ENCODE measurements at places on chromosomes 11 and 22.

GRCh38 chr11:44695169-44695833 is 31.5 kb upstream of the TSPAN18 start:
- DNase-seq, result no peak

- DNase-seq, result no peak
Observed at GRCh38 chr11:113267493-113267892, 46.9 kb upstream of the TTC12 start.

- DNase-seq, result no peak
Observed at GRCh38 chr11:37951996-37952395, 1354.0 kb upstream of the RAG2 start.

- DNase-seq, result peak; percentile 39
Observed at GRCh38 chr11:46658259-46658658, 40.9 kb downstream of the ATG13 start.

- no peak for DNase-seq
Observed at GRCh38 chr11:126973051-126973450, 27.5 kb downstream of the KIRREL3 start.

DNA sequence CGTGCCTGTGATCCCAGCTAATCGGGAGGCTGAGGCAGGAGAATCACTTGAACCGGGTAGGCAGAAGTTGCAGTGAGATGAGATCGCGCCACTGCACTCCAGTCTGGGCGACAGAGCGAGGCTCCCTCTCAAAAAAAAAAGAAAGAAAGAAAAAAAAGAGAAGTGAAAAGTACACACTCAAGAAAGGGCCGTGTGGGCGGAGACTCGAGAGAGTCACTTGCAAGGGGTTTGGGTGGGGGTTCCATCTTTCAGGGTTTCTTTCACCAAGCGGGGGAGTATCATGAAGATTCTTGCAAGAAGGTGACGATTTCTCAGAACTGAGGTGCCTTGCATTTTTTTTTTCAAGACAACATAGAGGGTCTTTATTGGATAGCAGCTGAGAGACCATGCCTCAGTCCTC is 4.0 kb upstream of the IFITM5 start:
- DNase-seq, result no peak

- no peak for DNase-seq
Observed at GRCh38 chr22:46486996-46487717, 50.3 kb downstream of the CELSR1 start.

DNA sequence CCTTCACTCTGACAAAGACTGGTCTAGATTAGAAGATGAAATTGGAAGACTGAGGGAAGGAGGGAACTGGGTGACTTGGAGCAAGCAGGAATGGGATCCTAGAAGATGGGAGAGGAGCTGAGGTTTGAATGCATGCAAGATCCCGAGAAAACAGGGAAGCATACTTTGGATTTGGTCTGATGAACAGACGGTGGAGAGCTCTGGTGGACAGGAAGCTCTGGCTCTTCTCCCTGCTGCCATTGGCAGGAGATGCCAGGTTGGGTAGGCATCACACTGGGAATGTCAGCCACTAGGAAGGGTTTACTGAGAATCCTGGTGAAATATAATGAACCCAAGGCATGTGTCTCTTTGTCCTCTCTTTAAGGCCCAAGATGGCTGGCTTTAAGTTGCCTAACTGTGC is 16.5 kb downstream of the NAV2 start:
- no peak for DNase-seq

DNA sequence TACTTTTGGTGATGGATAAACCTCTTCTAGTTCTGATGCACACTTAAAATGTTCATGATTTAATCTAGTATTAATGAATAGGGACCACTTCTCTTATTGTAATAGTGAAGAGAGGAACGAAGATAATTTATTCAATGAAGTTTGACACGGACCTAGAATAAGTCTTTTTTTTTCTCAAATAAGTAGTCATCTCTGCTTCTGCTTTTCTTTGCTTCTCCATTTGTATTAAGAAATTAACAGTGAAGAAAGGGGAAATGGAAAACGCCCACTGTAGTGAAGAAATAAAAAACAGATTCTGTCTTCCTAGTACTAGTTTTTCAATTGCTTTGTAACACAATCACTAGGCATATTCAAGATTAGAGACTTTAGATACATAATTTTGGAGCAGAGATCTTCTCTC is 73.0 kb downstream of the CD44 start:
- no peak for DNase-seq

DNA sequence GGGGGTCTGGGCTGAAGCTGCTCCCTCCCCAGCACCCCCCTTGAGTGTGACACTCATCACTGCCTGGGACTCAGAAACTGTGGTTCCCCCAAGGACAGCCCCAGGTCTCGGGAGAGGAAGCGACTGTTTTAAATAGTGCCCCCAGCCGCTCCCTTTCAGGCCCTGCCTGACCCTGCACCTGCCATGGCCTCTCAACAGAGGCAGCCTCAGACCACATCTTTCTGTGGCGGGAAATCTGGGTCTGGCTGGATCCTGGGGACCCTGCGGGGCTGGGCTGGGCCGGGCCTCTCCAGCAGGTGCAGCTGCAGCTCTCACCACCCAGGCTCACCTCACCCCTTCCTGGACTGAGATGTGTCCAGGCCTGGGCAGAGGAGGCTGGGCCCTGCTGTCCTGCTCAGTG is 3.7 kb upstream of the IGLL1 start:
- DNase-seq, result no peak

GRCh38 chr11:121372671-121373429 is 79.3 kb upstream of the SORL1 start:
- DNase-seq, result no peak

DNA sequence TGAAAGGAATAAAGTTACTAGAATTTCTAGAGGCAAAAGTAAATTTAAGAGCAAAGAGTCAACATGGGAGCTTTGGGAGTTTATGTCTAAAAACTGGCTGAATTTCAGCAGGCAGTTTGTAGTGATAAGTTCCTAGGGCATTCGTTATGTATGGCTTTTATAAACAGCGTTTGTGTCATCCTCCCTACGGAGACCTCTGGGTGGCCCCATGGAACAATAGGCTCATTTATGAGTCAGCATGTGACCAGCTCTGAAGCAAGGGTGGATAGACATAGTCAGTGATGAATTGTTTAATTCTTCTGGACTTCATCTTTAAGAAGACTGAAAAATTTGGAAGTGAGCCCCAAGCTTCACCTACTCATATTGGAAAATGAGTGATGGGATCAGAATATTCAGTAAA is 37.1 kb downstream of the SVIP start:
- no peak for DNase-seq

DNA sequence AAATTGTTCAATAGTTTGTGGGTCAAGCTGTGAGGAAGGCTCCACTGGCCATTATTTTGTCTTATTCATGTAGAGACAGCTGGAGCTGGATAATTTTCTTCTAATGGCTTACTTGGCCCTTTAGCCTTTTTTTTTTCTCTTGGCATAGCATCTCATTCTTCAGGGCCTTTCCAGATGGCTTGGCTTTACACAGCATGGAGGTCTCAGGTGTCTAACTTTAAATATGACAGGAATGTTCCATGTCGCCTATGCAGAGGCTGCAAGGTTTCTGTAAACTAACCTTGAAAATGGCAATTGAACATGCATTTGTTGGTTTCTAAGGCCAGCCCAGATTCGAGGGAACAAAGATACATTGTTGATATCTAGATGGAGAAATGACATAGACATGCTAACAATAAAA is 247.9 kb upstream of the CNTN5 start:
- DNase-seq, result no peak

- no peak for DNase-seq
Observed at GRCh38 chr22:20392983-20393704, 807 bp upstream of the ZNF74 start.

- no peak for DNase-seq
Observed at GRCh38 chr11:16862726-16863125, 124.3 kb downstream of the C11orf58 start.

DNA sequence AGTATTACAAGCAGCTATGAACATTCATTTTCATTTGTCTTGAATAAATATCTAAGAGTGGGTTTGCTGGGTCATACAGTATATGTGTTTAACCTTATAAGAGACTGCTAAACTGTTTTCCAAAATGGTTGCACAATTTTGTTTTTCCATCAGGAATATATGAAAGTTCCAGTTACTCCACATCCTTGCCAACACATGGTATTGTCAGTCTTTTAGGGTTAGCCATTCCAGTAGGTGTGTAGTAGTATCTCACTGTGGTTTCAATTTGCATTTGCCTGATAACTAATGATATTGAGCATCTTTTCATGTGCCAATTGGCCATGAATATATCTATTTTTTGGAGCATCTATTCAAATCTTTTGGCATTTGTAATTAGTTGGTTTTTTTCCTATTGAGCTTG is 7.7 kb upstream of the CCDC83 start:
- DNase-seq, result no peak

DNA sequence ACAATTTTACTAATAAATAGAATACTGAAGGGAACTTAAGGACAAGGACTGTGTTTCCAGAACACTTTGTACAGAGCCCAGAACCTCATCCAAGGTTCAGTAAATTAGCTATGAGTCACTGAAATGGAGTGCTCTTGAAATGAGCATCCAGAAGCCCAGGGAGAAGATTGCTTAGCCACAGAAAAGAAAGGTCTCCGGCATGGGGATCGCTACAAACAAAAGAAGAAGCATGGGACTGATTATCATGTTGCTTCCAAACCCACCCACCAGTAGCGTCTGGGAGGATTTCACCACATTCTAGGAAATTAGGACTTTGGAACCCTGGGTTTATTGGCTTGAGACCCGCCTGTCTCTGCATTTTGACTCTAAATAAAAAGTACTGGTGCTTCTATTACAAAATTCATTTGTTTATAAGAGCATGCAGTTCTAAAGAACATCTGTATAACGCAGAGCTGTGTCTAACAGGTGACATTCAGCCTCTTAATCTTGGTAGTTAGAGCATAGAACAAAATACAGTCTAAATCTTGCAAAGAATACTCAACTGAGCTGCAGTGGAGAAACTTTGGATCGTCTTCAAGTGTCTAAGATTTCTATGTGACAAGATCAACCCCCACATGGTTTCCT is 35.9 kb upstream of the SESN3 start:
- no peak for DNase-seq

DNA sequence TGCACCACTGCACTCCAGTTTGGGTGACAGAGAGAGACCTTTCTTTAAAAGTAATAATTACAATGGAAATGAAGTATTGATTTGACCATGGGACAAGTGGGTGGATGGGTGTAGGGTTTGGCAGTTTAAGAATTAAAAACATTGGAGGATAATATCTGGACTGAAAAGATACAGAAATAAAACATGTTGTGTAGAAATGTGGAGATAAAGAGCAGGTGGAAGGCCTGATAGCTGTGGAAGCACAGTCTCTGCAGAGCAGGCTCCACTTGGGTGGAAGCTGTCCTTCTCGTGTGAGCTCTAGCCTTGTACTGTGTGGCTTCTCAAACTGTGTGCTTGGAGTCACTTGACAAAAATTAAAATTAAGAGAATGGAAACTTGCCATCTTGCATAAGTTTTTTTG is 25.6 kb downstream of the APLP2 start:
- no peak for DNase-seq

DNA sequence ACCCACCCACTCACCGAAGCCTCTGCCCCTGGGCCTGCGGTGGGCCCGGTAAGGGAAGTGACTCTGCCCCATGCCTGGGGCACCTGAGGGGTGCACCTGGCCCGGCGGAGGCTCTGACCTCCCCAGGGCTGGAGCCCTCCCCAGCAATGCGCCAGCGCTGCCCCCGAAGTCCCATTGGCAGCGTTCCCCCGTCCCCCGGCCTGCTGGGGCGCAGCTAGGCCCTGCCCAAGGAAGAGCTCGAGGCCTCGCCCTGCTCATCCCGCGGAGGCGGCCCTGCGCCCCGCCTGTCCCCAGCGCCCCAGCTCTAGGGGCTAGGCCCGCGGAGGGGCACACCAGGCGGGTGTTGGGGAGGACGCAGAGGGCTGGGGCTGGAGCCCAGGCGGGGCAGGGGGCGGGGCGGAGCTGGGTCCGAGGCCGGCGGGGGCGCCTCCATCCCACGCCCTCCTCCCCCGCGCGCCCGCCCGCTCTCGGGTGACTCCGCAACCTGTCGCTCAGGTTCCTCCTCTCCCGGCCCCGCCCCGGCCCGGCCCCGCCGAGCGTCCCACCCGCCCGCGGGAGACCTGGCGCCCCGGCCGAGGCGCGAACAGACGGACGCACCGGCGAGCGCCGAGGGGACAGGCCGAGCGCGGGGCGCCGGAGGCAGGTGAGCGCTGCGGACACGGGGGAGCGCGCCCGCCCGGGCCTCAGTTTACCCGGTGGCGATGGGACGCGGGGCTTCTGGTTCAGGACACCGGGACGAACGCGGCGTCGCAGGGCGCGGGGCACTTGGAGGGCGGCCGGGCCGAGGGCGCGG is at the start of gene EPS8L2:
Gene EPS8L2, plus strand, starts transcription at position 586 of the 793 bp plus-strand sequence. CDS start 3,177 bp downstream, outside the sequence.
- DNase-seq, result no peak

GRCh38 chr11:126165757-126166156 is 45.7 kb downstream of the RPUSD4 start:
- no peak for DNase-seq

DNA sequence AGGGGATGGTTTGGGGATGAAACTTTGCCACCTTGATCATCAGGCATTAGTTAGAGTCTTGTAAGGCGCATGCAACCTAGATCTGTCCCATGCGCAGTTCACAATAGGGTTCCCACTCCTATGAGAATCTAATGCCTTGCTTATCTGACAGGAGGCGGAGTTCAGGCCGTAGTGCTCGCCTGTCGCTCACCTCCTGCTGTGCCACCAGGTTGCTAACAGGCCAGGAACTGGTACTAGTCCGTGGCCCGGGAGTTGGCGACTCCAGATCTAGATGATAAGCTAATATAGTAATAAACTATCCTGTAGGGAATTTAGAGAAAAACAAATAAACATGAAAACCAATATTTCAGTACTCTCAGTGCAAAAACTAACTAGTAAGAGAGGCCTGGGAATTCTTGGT is 155.4 kb upstream of the ANO5 start:
- no peak for DNase-seq
